Neuronal stem cell (in vitro differentiated cells): ENCODE measurements at places on chromosomes 7 and 10.

GRCh38 chr10:87058171-87058570 is 36.5 kb downstream of the GLUD1 start:
- no peak overlapping the region for H3K4me3 ChIP-seq
- H3K27me3 ChIP-seq = no peaks in the 10 kb centered on the region
- no peak overlapping the region for H3K27ac ChIP-seq
- H3K4me1 ChIP-seq = peaks cover 6% of the 10 kb centered on the region

GRCh38 chr7:153852261-153852660 is 199.9 kb upstream of the DPP6 start:
- no peaks in the 10 kb centered on the region for H3K36me3 ChIP-seq
- no peaks in the 10 kb centered on the region for H3K4me1 ChIP-seq
- no peaks in the 10 kb centered on the region for H3K27me3 ChIP-seq
- no peak overlapping the region for H3K4me3 ChIP-seq

DNA sequence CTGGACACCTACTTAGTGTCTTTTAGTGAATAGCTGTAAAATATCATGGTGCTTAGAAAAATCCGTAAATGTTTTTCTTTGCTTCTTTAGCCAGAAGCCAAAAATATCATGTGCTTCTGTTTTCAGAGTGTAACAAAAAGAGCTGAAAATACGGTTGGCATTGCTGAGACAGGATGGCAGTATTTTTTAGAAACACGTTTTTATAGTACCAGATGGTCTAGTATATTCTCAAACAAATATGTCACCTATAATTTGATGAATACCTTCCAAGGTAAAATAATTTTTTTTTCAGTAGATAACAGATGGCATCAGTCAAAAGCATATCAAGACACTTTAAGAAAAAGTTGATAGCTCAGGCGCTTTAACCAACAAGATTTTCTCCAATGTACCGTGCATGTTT is 326.6 kb downstream of the PHF14 start:
- H3K4me1 ChIP-seq = no peaks in the 10 kb centered on the region
- DNase-seq = no peak
- H3K4me3 ChIP-seq = no peak overlapping the region
- no peaks in the 10 kb centered on the region for H3K36me3 ChIP-seq
- no peak overlapping the region for H3K27ac ChIP-seq

GRCh38 chr7:144386741-144387140 is 16.8 kb downstream of the NOBOX start:
- no peaks in the 10 kb centered on the region for H3K27me3 ChIP-seq
- H3K27ac ChIP-seq = no peak overlapping the region
- peaks cover 4% of the 10 kb centered on the region for H3K4me1 ChIP-seq
- H3K36me3 ChIP-seq = no peaks in the 10 kb centered on the region
- DNase-seq = no peak
- H3K4me3 ChIP-seq = no peak overlapping the region

DNA sequence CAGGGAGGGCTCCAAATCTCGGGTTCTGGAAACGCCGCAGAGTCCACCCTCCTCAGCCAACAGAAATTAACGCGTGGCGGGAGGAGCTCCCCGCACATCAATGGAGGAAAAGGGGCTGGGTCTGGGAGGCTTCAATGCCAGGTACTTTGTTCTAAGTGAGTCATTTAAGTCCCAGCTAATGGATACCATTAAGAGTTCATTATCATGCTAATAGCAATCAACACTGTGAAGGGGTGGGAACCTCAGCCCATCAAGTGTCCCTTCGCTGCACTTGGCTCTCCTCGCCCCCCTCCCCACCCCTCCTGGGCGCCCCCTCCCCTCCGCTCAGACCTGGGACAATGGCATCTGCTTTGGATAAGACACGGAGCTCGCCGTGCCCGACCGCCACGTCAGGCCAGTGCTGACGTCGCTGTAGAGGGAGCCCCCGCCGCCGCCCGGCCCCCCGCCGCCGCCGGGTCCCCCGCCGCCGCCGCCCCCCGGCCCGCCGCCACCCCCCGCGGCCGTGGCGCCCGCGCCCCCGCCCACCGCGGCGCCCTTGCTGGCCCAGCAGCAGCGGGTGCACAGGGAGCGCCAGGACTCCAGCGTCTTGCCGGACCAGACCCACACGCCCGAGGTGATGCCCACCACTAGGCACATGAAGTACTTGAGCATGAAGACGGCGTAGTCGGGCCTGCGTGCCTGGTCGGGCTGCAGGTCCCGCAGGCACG is 2.9 kb downstream of the FZD8 start:
- H3K4me3 ChIP-seq = no peak overlapping the region
- peaks cover 17% of the 10 kb centered on the region for H3K4me1 ChIP-seq
- peak overlapping the region; percentile 88 for H3K27ac ChIP-seq
- H3K36me3 ChIP-seq = peaks cover 9% of the 10 kb centered on the region

DNA sequence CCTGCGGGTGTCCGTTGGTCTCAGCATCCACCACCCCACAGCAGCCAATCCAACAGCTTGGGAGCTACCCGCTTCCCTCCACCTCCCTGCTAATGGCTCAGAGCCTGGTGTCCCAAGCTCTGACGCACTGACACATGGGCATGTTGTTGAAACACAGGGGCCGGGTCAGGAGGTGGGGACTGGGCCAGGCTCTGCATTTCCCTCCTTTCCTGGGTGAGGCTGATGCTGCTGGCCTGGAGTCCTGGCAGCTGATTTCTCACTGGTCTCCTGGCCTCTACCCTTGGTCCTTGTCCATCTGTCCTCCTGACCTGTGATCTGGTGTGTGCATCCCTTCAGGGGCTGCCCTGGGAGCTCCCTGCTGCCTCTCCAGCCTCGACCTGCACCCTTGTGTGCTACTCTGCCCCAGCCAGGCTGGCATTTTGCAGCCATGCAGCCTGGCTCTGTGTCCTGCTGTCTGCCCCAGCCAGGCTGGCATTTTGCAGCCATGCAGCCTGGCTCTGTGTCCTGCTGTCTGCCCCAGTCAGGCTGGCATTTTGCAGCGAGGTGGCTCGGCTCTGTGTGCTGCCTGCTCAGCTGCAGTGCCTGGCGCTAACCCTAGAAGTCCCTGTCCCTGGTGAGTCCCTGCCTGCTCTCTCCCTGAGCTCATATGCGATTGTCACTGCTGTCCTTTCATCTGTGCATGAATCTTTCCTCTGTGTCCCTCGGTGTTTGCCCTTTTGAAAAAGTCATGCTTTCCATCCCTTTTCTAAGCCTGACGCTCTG is 14.0 kb downstream of the AMZ1 start:
- no peaks in the 10 kb centered on the region for H3K36me3 ChIP-seq
- H3K27ac ChIP-seq = no peak overlapping the region
- H3K4me3 ChIP-seq = no peak overlapping the region

DNA sequence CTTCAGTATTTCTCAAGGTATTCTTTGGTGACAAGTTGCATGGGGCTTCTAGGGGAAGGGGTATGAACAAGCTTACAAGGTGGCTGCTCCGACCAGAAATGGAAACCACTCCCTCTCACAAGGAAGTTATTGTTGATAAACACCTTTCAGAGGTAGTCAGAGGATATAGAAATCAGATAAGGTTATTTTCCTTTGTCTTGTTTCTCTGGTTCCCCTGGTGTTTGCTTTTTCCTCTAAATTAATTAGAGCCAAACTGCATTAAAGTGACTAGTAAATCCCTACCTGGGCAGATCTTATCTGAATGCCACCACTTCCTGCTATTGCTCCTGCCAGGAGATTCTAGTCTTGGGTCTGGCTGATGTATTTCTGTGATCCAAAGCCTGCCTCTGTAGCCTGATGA is 725.4 kb downstream of the INHBA start:
- no peaks in the 10 kb centered on the region for H3K27me3 ChIP-seq
- no peak overlapping the region for H3K4me3 ChIP-seq
- H3K36me3 ChIP-seq = no peaks in the 10 kb centered on the region
- H3K4me1 ChIP-seq = no peaks in the 10 kb centered on the region
- no peak overlapping the region for H3K27ac ChIP-seq

GRCh38 chr7:148222721-148223120 is 367.8 kb upstream of the C7orf33 start:
- H3K27me3 ChIP-seq = no peaks in the 10 kb centered on the region
- H3K27ac ChIP-seq = no peak overlapping the region
- no peak for DNase-seq
- H3K4me3 ChIP-seq = no peak overlapping the region

DNA sequence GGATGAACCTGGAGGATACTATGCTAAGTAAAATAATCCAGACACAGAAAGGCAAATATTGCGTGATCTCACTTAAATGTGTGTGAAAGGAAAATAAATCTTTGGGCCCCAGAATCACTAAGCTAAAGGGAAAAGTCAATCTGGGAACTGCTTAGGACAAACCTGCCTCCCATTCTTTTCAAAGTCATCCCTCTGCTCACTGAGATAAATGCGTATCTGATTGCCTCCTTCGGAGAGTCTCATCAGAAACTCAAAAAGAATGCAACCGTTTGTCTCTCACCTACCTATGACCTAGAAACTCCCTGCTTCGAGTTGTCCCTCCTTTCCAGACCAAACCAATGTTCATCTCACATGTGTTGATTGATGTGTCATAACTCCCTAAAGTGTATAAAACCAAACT is 40.1 kb upstream of the LAMB4 start:
- no peaks in the 10 kb centered on the region for H3K27me3 ChIP-seq
- DNase-seq = no peak
- H3K36me3 ChIP-seq = no peaks in the 10 kb centered on the region
- no peak overlapping the region for H3K4me3 ChIP-seq

GRCh38 chr10:108421266-108421665 is 1256.8 kb upstream of the SORCS1 start:
- no peak for DNase-seq
- no peaks in the 10 kb centered on the region for H3K4me1 ChIP-seq
- no peaks in the 10 kb centered on the region for H3K36me3 ChIP-seq
- H3K27me3 ChIP-seq = no peaks in the 10 kb centered on the region
- H3K4me3 ChIP-seq = no peak overlapping the region
- no peak overlapping the region for H3K27ac ChIP-seq

- DNase-seq = no peak
- H3K27me3 ChIP-seq = peaks cover 16% of the 10 kb centered on the region
- no peak overlapping the region for H3K4me3 ChIP-seq
- no peak overlapping the region for H3K27ac ChIP-seq
Observed at GRCh38 chr10:93996551-93996950, 2.8 kb downstream of the PLCE1 start.

DNA sequence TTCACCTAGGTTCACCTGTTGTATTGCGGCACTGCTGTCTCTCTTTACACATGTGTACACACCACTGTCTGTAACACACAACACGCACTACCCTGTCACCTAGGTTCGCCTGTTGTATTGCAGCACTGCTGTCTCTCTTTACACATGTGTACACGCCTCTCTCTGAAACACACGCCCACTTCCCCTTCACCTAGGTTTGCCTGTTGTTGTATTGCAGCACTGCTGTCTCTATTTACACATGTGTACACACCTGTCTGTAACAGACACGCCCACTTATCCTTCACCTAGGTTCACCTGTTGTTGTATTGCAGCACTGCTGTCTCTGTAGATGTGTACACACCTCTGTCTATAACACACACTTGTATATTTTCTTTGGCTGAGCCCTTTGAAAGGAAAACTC is 51.5 kb downstream of the WDR37 start:
- no peaks in the 10 kb centered on the region for H3K27me3 ChIP-seq
- H3K27ac ChIP-seq = no peak overlapping the region
- peaks cover 89% of the 10 kb centered on the region for H3K36me3 ChIP-seq

DNA sequence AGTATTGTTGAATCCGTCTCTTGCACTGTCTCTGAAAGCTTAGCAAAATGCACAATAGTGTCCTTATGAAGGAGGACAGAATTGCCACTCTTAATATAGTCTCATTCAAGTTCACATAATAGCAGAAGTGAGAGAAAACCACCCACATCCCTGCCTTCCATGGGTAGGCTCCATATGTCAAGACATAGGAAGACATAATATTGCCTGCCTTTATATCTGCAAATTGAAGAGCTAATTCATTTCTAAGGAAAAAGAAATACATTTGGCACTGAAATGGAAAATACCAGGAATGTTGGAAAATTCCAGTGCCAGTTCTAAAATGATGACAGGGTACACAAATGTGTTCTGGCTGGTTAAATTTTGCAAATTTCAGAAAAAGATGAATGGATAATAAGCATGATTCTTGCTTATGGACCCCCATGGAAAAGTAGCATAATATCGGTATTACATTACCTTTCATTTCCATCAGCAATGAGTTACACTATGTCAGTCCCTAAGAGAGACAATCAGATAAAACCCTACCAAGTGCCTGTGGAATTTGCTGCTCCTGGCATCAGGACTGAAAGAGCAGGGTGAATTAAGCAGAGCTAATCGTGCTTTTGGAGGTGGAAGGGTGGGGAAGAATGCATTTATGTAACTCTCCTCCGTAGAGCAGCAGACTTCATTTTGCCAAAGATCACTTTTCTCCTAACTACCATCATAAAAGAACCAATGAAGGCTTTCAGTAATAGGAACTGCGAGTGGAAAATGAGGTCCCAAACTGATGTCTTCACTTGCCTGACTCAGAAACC is 312.6 kb downstream of the FGFR2 start:
- H3K4me1 ChIP-seq = no peaks in the 10 kb centered on the region
- H3K27ac ChIP-seq = no peak overlapping the region
- no peaks in the 10 kb centered on the region for H3K27me3 ChIP-seq
- no peaks in the 10 kb centered on the region for H3K36me3 ChIP-seq

GRCh38 chr10:6956562-6956961 is 376.5 kb upstream of the PRKCQ start:
- no peak overlapping the region for H3K27ac ChIP-seq
- DNase-seq = no peak
- H3K4me3 ChIP-seq = no peak overlapping the region
- no peaks in the 10 kb centered on the region for H3K4me1 ChIP-seq
- H3K27me3 ChIP-seq = no peaks in the 10 kb centered on the region
- H3K36me3 ChIP-seq = no peaks in the 10 kb centered on the region

DNA sequence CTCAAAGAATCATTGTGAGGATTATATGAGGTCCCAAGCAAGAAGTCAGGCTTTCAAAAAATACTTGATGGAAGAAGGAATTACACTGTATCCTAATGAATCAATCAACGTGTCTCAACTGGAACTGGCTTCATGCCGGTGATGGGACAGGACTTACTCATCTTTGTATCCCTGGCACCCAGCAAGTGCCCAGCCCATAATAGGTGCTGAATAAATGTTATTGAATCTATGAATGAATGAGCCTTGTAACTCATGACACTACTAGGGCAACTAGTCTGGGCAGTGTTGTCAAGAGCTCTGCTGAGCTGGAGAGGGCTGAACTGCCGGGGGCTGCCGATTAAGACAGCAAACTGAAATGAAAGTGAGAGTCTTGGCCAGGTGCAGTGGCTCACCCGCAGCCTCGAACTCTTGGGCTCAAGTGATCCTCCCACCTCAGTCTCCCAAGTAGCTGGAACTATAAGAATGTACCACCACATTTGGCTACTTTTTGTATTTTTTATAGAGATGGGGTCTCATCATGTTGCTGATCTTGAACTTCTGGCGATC is 87.2 kb upstream of the KIF5B start:
- DNase-seq = no peak
- H3K27me3 ChIP-seq = no peaks in the 10 kb centered on the region
- H3K27ac ChIP-seq = no peak overlapping the region
- H3K4me1 ChIP-seq = peaks cover 8% of the 10 kb centered on the region
- H3K36me3 ChIP-seq = no peaks in the 10 kb centered on the region

DNA sequence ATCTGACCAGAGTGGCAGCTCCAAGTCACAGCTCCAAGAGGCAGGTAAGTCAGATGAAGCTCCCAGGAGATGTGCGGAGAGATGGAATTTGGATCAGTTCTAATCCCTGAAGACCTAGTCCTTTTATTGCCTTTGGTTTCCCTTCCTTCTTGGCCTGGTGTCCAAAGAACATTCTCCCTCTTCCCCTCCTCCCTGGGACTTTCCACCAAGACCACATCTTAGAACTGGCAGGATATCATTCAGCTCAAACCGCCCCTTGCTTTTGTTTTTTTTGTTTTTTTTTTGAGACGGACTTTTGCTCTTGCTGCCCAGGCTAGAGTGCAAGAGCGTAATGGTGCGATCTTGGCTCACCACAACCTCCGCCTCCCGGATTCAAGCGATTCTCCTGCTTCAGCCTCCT is 190.8 kb downstream of the GFRA1 start:
- H3K4me1 ChIP-seq = no peaks in the 10 kb centered on the region
- no peak overlapping the region for H3K4me3 ChIP-seq
- H3K27me3 ChIP-seq = no peaks in the 10 kb centered on the region
